ENCODE measurements at places on chromosomes 6 and 20. TPM values are rescaled to one million over a fixed set of nuclear protein-coding genes. Genes with fewer than 3 reads are reported as not detected.

DNA sequence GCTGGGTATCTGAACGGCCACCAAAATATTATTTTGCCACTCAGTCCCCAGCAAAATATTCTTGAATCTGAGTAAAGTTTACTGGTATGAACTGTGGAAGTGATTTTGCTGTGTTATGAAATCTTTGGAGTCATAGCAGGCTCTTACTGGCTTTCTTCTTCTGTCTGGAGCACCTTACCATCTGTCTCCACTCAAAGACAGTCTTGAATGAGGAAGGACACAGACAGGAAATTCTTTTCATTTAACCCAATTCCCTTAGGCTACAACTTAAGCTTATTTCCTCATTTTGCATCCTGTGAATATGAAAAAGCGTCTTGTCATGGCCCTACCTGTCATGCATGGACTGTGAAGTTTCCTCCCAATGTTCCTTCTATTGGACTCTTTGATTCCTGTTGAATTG lies 24.7 kb downstream of the FNDC1 start:
- H3K4me1 ChIP-seq, result no peaks in the 10 kb centered on the region
- no peaks in the 10 kb centered on the region for H3K36me3 ChIP-seq
- no peak overlapping the region for H3K27ac ChIP-seq
- no peaks in the 10 kb centered on the region for H3K27me3 ChIP-seq

The HSD17B8 gene
- total RNA-seq, result 7.3 TPM

DNA sequence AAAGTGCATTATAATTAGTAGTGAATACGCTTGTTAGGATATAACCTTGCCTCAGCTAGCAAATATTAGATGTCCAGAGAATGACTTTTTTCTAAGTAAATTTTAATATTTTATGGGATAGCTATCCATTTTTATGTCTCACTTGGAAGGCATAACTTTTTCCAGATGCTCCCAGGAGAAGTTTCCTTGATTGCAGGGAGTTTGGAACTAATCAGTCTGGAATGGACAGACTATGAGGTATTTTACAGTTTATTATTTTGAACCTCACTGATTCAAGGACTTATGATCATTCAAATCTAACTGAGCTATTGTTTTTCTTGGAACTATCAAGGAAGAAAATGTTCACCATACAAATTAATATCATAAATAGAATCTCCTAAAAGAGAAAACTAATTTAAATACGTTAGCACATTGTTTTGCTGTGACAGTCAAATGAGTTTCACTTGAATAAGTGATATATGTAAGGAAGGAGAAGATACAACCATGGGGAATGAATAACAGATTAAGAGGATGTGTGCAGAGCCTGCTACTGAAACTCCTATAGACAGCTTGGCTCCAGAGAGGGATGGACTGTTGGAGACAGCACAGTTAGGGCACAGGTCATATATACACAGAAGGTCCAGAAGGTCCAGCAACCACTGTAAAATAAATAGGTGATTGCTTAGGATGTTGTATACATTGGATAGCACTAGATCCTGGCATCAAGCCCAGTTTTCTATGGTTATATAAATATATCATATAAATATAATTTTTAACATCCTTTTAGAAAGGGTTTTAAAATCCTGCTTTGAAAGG lies 20.6 kb upstream of the LCA5 start:
- no peaks in the 10 kb centered on the region for H3K27me3 ChIP-seq
- DNase-seq, result no peak
- no peak overlapping the region for H3K4me3 ChIP-seq
- H3K27ac ChIP-seq, result no peak overlapping the region
- peaks cover 12% of the 10 kb centered on the region for H3K4me1 ChIP-seq

The CTSA gene
- 48.3 TPM for total RNA-seq

- H3K27ac ChIP-seq, result no peak overlapping the region
- H3K4me3 ChIP-seq, result no peak overlapping the region
- H3K27me3 ChIP-seq, result no peaks in the 10 kb centered on the region
- no peaks in the 10 kb centered on the region for H3K36me3 ChIP-seq
Measured at GRCh38 chr6:112560651-112561050, 213.5 kb downstream of the RFPL4B start.

The OOEP gene
- total RNA-seq, result 0.87 TPM

- H3K27ac ChIP-seq, result no peak overlapping the region
- peaks cover 9% of the 10 kb centered on the region for H3K4me1 ChIP-seq
- no peak overlapping the region for H3K4me3 ChIP-seq
Measured at GRCh38 chr6:111722179-111722731, 116.6 kb upstream of the TRAF3IP2 start.

The MEP1A gene
- 0.09 TPM for total RNA-seq

- H3K27me3 ChIP-seq, result no peaks in the 10 kb centered on the region
- H3K4me1 ChIP-seq, result no peaks in the 10 kb centered on the region
- no peak for DNase-seq
- no peak overlapping the region for H3K27ac ChIP-seq
Measured at GRCh38 chr6:92297101-92297500, 1122.3 kb downstream of the EPHA7 start.

GRCh38 chr6:22087960-22088706 lies 208.7 kb downstream of the PRL start:
- DNase-seq, result no peak
- H3K4me3 ChIP-seq, result no peak overlapping the region
- no peaks in the 10 kb centered on the region for H3K4me1 ChIP-seq
- H3K36me3 ChIP-seq, result peaks cover 30% of the 10 kb centered on the region

The FAM162B gene
- 1.6 TPM for total RNA-seq

- DNase-seq, result no peak
- peaks cover 4% of the 10 kb centered on the region for H3K27me3 ChIP-seq
- H3K4me1 ChIP-seq, result peaks cover 18% of the 10 kb centered on the region
- H3K36me3 ChIP-seq, result peaks cover 46% of the 10 kb centered on the region
- no peak overlapping the region for H3K27ac ChIP-seq
Measured at GRCh38 chr6:105713474-105714118, 310.7 kb upstream of the PREP start.

GRCh38 chr6:41878961-41879405 lies 16.2 kb downstream of the USP49 start:
- no peak for DNase-seq
- H3K4me3 ChIP-seq, result no peak overlapping the region
- no peaks in the 10 kb centered on the region for H3K36me3 ChIP-seq
- H3K4me1 ChIP-seq, result 0 out of 2 replicates have a peak, but pooled peaks cover 11% of the 10 kb centered on the region
- H3K27ac ChIP-seq, result peak overlapping the region; percentile 32
- H3K27me3 ChIP-seq, result no peaks in the 10 kb centered on the region
